ENCODE measurements at places on chromosomes 5 and 9.

- no peak for DNase-seq
Measured at GRCh38 chr5:72308853-72309191, 11.2 kb downstream of the MRPS27 start.

DNA sequence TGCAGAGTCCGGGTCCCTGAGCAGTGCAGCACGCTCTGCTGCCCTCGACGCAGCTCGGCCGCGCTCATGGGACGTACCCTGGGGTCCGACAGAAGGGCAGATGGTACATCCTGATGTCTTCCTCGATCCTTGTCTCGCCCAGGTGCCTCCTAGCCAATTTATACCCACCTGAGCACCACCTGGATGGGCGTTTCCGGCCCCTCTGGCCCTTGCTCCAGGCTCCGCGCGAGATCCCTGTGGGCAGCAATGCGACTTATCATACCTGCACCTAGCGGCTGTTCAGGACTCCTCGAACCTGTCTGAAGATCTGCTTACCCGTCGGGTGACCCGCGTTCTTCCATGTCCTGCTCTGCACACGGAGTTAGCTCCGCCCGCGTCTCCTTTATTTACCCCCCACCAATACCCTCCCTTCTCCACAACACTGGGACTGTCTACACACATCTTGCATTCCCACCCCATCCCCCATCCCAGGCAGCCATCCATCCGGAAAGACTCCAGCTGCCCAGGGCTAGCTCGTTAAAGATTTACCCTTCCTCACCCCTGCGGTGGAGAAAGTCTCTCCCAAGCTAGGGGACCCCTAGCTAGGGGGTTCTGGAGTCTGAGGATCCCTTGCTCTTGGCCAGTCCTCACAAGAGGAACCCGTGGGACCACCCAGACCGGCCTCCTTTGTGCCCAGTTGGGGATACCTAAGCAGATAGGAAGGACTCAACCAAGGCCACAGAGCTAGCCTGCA is at the start of gene KIF12:
Gene KIF12 (minus strand): TSS at position 357 of the 733 bp plus-strand sequence. CDS start 16 bp downstream, at position 341.
- no peak for DNase-seq

DNA sequence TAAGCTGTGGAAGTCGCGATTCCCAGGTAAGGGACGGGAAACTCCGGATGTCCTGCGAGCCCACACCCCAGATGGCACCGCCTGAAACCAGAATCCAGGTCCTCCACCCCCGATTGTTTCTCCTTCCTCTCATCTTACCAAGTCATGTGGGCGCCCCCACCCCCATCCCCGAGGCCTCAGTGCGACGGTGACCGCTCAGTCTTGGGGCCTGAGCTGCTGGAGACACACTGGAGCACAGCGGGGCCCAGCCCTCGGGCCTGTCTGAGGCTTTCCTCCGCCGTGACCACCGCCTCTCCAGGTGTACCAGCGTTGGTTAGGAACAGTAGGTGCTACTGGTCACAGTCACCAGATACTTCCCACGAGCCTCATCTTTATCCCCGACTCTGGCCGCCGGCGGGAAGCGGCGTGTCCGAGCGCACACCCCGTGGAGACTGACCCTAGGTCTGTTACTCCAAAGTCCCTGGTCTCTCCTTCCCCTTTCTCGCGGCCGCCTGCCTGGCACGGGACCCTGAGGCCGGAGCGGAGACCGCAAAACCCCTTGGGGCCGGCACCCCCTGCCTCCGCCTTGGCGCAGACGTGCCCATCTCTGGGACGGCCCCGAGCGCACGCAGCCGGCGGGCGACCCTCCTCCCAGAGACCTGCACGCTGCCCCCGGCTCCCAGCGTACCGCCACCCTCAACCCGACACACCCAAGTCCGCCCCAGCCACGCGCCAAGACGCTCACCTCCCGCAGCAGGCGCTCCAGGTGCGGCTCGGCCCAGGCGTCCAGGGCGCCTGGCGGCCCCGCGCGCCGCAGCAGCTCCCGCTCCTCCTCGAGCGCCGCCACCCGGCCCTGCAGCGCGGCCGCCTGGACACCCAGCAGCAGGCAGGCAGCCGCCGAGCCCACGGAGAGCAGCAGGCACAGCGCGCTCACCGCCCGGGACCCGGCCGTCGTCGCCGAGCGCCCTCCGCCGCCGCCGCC is 733 bp downstream of the COL23A1 start:
- peak; percentile 16 for DNase-seq

DNA sequence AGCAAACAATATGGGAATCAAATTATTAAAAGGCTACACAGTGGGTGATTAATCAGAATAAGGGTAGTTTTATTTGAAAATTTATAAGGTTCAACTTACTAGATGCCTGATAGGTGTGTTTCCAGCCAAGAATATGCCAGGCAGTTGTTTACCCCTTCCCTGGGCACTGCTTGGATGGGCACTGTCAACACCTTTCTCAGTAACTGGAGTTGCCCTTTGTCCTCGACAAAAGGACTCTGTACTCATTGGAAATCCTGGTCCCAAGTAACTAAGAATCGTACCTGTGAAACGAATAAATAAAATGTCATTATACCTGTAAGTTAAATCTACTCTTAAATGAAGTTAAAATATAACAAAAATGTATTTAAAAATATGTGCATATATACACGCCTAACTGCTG is 15.0 kb downstream of the ANKRD34B start:
- DNase-seq: no peak

DNA sequence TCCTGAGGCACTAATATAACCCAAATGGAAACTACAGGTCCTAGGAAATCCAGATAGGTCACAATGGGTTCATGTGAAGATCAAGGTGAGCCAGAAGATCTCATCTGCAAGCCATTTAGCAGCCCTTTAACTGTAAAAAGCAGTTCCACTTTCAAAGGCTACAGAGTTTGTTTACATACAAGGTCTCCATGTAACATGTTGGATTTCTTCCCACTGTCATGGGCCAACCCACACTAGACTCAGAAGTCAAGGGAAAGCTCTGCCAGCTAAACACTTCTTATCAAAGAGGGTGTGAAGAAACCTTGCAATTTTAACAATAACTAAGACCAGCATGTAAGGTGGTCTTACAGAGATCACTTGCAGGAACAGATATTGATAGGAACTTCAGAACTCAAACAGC is 3.8 kb upstream of the CTNNAL1 start:
- DNase-seq: no peak

DNA sequence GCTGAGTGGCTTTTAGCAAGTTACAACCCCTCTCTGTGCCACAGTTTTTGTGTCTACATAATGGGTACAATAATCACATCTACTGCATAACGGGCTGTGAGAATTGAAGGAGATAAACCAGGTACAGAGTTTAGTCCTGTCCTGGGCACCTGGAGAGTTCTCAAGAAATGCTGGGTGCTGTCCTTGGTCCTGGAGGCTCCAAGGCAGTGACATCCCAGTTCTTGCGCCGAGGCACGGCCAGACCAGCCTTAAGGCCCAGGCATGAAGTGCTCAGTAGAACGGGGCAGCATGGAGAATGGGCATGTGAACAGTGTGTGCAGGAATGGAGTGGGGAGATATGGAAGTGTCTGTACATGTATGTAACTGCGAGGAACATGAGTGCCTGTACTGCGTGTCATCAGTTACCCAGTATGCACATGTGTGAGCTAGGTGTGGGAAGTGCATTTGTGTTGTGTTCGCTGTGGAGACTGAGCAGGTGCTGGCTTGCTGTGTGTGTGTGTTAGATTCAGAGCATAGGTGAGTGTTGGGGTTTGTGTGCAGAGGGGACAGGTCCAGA is 6.3 kb upstream of the UNC5A start:
- DNase-seq: peak; percentile 40

GRCh38 chr9:94611638-94612068 is 18.0 kb upstream of the FBP2 start:
- DNase-seq: no peak

DNA sequence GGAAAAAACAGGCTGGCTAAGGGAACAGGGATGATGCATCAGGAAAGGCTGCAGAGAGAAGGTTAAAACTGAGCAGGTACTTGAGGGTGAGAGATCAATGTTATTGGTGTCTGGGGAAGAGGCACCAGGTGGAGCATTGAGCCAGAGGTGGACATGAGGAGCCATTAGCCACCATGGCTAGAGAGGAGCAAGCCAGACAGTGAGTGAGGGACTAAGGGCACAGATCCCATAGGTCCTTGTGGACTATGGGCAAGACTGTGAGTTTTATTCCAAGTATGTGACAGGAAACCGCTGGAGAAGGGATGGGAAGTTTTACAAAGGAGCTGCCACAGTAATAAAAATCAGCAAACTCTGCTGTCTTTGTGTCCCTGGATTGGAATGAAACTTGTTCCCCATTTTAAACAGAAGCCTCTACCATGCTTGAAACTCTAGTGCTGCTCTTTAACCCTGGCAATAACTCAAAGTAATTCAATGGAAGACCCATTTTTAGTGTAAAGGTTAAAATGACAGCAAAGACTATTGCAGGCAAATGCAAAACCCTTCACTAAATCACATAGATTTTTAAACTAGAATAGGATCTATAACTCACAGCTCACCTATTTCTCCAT is 349.8 kb downstream of the ENC1 start:
- DNase-seq: no peak

DNA sequence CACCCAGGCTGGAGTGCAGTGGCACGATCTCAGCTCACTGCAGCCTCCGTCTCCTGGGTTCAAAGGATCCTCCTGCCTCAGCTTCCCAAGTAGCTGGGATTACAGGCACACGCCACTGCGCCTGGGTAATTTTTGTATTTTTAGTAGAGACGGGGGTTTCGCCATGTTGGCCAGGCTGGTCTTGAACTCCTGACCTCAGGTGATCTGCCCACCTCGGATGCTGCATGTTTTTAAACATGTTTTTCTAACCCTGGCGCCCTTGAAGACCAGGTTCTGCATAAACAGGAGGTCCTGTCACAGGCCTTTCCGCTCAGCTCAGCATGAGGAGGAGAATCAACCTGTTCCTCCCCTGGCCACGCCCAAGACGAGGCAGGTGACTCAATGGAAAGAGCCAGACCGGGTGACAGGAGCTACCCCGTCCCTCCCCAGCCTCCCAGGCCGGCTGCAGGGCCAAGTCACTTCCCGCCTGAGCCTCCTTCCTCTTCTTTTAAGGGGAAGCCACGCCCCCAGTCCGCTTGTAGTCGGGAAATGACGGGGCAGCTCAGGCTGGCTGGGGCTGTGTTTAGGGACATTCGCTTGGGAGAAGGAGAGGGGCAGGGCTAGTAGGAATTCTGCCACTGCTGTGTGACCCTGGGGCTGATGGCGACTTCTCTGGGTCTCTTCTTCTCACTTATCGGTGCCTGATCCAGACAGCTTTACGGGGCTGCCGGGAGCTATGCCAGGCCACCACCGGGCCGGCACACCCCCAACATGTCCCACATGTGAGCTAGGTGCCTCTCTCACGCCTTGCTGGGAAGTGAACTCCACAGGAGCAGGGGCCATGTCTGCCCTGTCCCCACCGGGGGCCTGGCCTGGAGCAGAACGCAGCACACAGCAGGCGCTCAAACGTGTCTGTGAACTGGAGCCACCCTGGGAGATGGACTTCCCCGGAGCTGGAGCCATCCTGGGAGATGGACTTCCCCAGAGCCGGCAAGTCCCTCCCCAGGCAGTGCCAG is 6.1 kb downstream of the NOTCH1 start:
- DNase-seq: no peak

GRCh38 chr9:111743275-111743674 is 51.5 kb downstream of the SHOC1 start:
- DNase-seq: no peak

- no peak for DNase-seq
Measured at GRCh38 chr9:89686126-89686525, 81.3 kb downstream of the GADD45G start.

DNA sequence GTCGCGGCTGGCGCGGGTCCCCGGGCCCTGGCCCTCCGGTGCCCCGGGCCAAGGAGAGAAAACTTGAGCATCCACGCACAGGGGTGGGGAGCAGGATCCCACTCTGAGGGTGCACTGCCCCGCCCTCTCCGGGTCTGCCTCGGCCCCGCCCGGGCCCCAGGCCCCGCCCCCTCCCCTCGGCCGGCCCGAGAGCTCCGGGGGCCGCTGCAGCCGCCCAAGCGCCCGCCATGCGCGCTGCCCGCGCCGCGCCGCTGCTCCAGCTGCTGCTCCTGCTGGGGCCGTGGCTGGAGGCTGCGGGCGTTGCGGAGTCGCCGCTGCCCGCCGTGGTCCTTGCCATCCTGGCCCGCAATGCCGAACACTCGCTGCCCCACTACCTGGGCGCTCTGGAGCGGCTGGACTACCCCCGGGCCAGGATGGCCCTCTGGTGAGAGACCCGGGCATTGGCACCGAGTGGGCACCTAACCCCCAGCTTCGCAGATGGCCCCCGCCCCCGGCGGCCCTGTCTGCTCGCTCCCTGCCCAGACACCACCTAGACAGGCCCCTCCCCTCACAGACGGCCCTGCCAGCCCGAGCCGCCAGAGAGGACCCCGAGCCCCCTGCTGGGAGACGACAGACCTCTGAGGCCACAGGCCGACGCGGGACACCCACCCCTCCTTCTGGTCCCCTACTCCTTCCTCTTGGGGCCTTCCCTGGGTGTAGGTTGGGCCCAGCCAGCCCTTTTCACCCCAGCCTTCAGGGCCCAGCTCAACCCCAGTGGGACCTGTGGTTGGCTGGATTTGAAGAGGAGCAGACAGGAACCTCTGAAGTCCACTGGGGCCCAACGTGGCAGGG is at the start of gene CERCAM:
Gene CERCAM (plus strand): TSS at position 207 of the 831 bp plus-strand sequence. CDS start 21 bp downstream, at position 228.
- no peak for DNase-seq

DNA sequence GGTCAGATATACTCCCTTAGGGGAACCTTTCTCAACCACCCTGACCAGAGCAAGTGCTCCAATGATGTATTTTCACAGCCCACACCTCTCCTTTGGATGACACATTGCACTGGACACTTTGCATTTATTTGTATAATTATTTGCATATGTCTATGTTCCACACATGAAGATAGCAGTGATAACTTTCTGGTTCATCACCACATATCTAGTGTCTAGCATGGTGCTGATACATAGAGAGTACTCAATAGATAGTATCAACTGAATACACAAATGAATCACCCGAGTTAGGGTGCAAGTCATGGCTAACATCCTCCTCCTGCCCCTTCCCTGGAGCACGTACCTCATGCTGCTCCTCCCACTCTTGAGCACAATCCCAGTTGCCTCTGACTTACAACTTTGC is 617.6 kb downstream of the EBF1 start:
- DNase-seq: no peak

- DNase-seq: no peak
Measured at GRCh38 chr9:14418301-14418940, 104.5 kb upstream of the NFIB start.

- peak; percentile 56 for DNase-seq
Measured at GRCh38 chr5:104178829-104179456, 616.4 kb upstream of the NUDT12 start.

GRCh38 chr9:128123451-128124080 is 4.0 kb downstream of the PTGES2 start:
- DNase-seq: no peak

Measured in NT2/D1 (cell line).